ENCODE measurements at places on chromosomes 11 and 22.

DNA sequence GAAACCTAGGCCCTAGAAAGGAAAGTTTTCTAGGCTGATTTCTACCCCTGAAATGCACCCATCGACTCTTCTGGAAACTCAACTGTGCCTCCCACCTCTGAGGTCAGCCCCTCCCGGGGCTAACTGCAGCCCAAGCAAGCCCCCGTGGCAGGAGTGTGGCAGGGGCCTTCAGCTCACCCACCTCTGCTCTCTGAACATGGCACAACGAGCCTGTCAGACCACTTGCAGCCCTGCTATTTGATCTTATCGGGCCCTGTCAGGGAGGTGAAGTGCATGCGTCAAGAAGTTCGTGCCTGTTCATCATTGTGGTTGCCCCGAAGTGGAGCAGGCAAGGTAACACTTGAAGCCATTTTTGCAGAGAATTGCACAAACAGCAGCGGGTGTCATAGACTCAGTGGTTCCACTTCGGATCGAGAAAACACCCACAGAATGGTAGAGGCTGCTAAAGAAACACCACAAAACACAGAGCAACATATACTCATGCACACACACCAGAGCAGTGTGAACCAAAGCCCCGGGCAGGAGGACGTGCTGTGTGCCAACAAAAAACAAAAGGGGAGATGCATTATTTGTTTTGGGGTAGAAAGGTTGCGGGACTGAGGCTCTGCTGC lies 262.7 kb downstream of the ETS1 start:
- DNase-seq, result peak; percentile 97

DNA sequence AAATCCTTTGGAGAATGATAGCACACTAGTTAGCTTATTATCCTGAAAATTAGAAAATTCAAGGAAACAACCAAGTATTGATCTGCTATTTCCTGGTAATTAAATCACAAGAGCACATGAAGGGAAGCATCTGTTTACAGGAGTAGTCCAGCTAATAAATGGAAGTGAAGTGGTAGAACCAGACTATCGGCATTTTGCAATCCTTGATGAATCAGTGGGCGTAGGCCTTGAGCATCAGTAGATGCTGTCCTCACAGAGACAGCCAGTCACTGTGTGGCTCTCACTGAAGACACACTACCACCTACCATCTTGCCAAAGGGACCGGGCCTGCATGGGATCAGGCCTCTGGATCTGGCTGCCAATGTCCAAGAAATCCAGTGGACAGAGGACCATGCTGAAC lies 69.8 kb downstream of the FBLN1 start:
- no peak for DNase-seq

- DNase-seq, result no peak
Measured at GRCh38 chr11:28077521-28077920, 30.4 kb downstream of the KIF18A start.

- no peak for DNase-seq
Measured at GRCh38 chr11:17046690-17047089, 30.8 kb downstream of the RPS13 start.

DNA sequence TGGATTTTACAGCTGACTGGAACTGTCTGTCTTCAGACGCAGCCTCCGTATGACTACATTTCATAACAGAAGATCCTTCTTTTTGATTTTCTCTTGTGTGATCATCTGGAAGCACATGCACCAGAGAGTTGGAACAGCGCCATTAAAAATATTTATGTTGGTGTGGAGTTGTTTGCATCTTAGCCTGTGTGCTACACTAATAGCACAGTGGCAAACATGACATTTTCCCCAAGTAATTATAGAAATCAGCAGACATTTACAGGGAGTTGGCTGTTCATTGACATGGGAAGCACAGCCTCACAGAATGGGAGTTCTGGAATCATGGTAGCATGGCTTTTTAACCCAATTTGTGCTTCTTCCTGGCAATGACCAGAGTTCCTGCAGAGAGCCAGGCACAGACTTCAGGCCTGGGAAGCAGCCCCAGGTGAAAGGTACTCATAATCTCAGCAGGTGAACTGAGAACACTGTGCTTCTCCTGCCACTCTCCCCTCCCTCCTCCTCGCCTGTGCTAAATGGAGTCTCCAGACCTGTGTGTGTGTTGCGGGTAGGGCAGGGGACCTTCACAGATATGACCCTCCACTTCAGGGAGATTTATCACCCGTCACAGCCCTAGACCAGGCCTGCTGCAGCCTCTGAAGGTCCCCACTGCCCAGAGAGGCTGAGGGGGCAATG lies 82.8 kb upstream of the PLET1 start:
- DNase-seq, result no peak

DNA sequence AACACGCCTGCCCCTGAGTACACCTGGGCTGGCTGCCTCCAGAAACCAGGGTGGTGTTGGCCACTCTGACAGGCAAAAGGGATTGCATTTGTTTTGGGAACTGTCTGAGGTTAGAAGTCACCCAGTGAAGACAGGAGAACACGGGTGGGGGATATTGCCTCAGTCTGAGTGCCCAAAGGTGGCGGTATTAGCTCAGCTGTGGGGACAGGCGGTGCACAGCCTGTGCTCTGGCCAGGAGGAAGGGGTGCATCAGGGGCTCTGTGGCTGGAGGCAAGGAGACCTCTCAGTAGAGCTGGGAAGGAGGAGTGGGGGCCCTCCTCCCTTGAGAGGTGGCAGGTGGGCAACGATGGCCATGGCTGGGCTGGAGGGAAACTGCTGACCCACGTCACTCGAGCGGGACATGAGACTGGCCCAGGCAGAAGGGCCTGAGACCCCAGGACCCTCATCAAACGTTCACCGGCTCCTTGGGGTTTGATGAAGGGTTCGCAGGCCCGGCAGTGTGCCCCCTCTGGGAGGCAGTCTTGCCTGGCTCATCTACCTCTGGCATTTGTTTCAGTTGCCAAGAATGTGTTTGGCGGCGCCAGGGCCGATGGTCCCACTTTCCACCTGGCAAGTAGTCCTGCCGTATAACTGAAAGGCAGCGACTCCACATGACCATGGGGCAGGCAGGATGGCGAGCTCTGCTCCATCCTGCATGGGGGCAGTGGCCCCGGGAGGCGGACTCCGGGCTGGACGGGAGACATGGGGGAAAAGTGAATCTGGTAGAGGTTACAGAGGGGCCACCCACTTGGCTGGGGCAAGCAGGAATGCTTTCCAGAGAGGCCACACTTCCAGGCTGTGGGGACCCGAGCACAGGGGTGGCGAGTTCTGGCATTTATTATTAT lies 52.8 kb upstream of the SMIM38 start:
- no peak for DNase-seq

- DNase-seq, result no peak
Measured at GRCh38 chr11:130728185-130729180, 187.8 kb downstream of the SNX19 start.

- no peak for DNase-seq
Measured at GRCh38 chr11:32105871-32106560, 15.1 kb downstream of the RCN1 start.

DNA sequence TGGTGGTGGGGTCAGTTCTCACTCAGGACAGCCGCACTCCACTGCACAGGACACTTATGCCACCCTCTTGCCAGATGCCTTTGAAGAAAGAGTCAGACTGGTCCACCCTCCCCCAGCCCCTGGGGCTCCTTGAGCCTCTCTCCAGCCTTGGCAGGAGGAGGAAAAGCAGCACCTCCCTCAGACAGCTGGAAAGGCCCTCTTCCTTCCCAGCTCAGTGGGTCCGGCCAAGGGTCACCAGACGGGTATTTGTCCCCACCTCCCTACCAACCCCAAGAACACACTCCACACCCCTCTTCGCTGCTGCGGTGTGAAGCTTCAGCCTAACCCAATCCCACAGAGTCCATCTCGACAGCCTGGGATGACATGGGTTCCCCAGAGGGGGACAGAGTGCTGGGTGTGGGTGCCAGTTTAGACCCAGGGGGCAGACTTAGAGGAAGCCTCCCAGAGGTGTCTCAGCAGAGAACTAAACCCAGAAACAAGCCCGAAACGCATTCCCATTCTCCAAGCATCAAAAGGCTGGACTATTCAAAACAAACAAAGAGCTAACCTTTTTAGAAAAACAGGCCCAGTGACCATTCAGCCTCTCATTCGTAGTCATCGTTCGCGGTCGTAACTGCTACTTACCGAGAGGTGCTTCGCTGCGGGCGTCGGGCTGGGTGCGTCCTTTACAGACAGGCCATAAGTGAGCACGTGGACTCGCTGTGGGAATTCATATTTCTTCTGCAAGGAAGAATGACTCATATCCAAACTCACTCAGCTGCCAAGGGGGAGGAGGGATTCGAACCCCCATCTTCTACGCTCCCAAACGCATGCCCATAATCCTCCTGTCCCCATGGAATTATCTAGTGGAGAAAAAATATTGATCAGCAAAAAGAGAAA lies 57.5 kb upstream of the ANO1 start:
- no peak for DNase-seq

GRCh38 chr22:41286639-41287091 lies 678 bp upstream of the RANGAP1 start:
- DNase-seq, result peak; percentile 59

GRCh38 chr11:75024764-75025211 lies 36.1 kb downstream of the NEU3 start:
- no peak for DNase-seq

DNA sequence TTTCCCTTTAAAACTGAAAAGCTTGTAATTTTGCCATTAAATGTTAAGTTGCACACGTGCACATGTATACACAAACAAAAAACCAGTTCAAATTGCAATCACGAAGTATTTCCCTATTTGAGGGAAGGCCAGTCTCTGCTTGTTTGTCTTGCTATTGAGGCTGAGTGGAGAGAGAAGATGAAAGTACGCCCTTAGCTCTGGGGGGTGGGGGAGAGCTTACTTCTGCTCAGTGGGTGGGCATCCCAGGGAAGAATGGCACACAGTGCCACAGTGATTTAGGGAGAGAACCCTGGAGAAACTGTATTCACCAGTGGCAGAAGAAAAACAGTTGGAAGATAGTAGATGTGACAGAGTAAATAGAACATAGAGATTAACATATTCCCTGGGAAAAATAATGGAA lies 8.7 kb downstream of the YAP1 start:
- no peak for DNase-seq

DNA sequence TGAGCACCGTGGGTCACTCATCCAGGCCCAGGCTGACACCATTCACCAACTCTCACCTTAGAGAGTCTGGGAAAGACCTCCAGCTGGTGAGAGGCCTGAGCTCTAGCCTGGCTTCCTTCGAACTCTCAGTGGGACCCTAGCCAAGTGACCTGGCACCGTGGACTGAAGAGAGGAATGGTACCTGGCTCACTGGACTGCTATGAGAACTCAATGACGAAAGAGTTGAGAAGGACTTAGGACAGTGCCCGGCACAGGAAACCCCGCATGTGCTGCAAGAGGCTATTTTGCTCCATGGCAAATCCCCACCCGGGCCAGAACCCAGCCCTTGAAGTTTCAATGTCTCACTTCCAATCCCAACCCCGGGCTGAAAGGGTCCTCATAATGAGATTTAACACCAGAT lies 605 bp upstream of the RAPSN start:
- no peak for DNase-seq

- DNase-seq, result no peak
Measured at GRCh38 chr11:9489080-9489765, 28.4 kb downstream of the ZNF143 start.

GRCh38 chr11:27300974-27301373 lies 62.0 kb downstream of the CCDC34 start:
- DNase-seq, result no peak

- no peak for DNase-seq
Measured at GRCh38 chr11:124638500-124638899, 15.8 kb downstream of the TBRG1 start.

GRCh38 chr11:83437939-83438338 lies 151.8 kb upstream of the CCDC90B start:
- no peak for DNase-seq

- no peak for DNase-seq
Measured at GRCh38 chr11:45303316-45303715, 17.2 kb upstream of the SYT13 start.

GRCh38 chr11:117026593-117027330 lies 71.5 kb downstream of the SIK3 start:
- peak; percentile 62 for DNase-seq

GRCh38 chr11:34650528-34650927 lies 29.6 kb downstream of the EHF start:
- peak; percentile 73 for DNase-seq

GRCh38 chr11:92829121-92829520 lies 140.3 kb upstream of the MTNR1B start:
- no peak for DNase-seq

DNA sequence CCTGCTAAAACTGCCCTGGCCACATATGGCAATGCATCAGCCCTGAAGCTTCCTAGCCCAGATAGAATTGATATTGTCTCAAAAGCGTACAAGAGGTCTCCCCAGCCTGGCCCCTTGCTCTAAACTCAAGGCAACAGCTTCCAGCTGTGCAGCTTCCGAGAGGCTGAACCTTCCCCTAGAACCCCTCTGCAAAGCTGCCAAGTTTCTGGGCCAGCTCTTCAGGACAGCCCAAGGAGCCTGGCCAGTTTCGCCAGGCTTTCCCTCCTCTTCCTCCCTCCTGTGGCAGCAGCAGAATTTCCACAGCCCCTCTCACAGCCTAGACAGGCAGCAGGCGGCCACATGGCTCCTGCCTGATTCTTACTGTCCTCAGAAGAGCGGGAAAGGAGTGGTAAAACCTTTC lies 34.5 kb downstream of the NUMA1 start:
- DNase-seq, result no peak

GRCh38 chr11:65892661-65893317 lies 2.3 kb downstream of the CCDC85B start:
- no peak for DNase-seq

- no peak for DNase-seq
Measured at GRCh38 chr11:121152764-121153163, 51.7 kb downstream of the TECTA start.

DNA sequence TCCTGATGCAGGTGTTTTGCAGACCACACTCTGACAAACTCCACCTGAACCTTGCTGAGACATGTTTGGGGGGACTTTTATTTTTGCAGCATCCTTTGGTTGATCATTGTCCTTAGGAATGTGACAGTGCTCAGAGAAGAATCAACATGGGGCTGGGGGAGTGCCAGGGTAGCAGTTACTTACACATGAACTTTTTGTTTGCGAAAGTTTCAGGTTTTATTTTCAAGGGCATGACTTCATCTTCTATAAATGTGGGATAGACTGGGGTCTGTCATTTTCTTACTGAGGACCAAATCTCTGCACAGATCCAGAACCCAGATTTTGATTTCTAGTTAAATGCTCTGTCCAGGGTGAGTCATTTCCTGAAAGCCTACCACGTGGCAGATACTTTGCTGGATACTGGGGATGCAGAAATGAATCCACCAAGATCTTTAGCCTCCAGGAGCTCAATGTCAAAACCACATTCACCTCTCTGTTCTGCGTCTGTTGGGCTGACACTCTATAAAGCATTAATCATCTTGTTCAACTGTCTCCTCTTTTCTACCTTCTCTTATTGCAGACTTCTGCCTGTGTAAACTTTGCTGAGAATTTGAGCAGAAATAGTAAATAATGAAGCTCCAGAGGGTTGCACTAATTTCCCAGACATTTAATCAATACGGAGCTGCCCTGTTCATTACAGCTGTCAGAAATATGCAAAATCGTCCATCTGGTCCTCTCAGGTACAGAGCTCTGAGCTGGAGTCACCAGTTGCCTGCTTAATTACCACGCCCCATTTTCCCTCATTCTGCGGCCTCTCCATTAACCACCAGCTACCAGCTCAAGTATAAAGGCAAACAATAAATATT lies 387.9 kb downstream of the MIAT start:
- no peak for DNase-seq

All from CD4-positive, alpha-beta T cell treated with Interleukin-4 for 4 hours (primary cell).